WERI-Rb-1 (cell line): ENCODE measurements at places on chromosomes 12 and 14.

GRCh38 chr12:83323866-83324265 is 637.2 kb downstream of the TMTC2 start:
- DNase-seq = no peak

DNA sequence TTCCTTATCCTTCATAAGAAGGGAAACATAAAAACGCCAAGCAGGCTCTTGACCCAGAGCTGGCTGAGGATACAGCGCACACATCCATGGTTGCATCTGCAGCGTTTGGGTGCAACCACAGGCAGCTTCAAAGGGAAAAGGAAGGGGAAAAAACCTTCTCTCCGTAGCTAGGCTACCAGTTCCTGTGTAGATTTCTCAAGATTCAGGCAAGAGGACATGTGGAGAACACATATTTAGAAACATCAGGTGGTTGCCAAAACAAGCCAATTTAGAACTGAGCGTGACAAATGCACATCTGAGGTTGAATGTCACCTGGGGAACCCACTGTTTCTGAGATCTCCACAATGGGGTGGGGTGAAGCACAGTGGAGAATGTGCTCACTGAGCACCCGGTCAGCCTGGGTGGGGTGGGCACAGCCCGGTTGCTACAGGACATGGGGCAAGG is 78.3 kb upstream of the BDKRB2 start:
- no peak for DNase-seq

- DNase-seq = no peak
Observed at GRCh38 chr12:8906266-8907180, 7.8 kb upstream of the PHC1 start.

GRCh38 chr14:30757082-30757481 is 117.3 kb upstream of the COCH start:
- no peak for DNase-seq

GRCh38 chr14:50022661-50023060 is 93.7 kb downstream of the VCPKMT start:
- DNase-seq = no peak

DNA sequence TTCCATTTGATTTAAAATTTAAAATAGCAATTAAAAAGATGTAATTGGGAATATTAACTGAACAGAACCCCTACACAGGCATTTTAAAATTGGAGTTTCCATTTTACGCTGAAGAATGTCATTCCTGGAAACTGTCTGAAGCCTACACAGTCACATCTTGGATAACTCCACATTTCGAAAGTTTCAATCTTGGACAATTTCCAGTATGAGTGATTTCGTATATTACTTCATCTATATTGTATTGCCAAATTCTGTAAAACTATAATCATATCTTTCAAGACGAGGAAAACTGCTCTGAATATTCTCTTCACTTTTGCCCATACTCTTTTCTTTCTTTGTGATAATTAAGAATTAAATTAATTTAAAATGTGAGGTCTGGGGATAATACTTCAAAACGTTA is 194.2 kb upstream of the ABCD2 start:
- no peak for DNase-seq

GRCh38 chr12:16175840-16176239 is 101.6 kb downstream of the SLC15A5 start:
- no peak for DNase-seq

DNA sequence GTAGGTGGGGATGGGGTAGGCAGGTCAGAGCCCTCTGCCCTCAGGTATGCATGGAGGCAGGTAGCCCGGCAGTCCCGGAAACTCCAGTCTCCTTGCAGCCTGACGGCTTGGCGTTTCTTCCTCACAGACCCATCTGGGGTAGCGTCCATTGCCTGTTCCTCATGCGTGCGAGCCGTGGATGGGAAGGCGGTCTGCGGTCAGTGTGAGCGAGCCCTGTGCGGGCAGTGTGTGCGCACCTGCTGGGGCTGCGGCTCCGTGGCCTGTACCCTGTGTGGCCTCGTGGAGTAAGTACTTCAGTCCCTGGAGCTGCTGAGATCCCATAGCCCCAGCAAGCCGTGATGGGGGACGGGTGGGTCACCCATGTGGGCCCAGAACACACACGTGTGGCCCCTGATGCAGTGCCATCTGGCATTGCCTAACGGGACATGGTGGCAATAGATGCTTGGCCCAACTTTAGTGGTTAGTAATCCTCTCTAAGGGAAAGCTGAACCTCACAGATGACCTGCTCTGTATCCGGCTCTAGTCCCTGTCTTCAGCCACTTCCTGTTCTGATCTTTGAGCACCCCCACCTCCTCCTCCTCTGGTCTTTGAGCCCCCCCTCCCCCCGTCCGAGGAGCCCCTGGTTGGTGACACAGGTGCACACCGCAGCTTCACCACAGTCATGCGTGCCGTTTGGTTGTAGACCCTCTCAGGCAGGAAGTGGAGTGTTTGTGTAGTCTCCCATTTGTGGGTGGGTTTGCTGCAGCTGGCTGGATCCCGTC is 3.7 kb downstream of the SIVA1 start:
- no peak for DNase-seq

DNA sequence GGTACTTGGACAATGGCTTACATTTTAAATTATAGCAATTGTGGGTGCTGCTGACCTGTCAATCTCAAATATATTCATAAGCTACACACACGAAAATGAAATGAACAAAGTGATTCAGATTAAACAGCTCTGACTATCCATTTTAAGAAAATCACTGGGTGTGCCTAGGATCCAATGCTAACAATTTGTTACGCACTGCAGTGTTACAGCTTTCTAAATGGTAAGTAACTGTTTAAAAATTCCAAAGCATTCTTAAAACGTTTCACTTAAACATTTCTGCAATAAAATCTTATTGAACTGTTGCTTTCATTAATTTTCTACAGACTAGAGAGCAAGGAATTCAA is 18.9 kb downstream of the LMO3 start:
- DNase-seq = no peak

DNA sequence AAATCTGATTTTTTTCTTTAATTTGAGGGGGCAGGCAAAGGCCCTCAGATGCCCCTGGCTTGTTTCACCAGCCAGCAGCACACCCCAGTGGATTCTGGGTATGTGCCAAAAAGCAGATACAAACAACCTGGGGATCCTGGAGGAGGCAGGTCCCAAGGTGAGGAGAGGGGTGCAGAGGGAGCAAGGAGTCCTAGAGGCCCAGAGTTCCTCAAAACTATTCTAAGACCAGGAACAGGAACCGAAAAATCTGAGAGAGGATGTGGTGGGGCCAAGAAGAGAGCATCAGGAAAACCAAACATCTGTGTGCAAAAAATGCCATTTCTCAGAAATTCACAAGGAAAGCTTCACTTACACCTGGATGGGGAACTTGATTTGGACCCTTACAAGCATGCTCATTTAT is 8.2 kb downstream of the KCNA5 start:
- no peak for DNase-seq

DNA sequence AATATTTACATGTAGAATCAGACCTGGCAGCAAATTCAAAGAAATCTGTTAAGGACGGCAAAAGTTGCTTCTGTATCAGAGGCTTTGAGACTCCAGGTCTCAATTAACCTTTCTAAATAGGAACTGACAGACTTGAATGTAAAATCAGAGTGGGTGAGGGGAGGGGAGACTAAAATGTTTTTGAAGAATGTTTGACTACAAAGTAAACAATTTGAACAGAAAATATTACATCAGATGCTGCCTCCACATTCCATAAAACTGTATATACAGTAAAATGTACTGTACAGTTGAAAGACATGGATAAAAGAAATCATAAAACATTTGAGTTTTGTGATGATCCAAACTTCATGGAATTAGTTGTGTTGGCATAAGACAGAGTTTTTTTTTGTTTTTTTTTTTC is 49.5 kb upstream of the POC1B start:
- no peak for DNase-seq
